ENCODE measurements at places on chromosomes 16 and 17.

DNA sequence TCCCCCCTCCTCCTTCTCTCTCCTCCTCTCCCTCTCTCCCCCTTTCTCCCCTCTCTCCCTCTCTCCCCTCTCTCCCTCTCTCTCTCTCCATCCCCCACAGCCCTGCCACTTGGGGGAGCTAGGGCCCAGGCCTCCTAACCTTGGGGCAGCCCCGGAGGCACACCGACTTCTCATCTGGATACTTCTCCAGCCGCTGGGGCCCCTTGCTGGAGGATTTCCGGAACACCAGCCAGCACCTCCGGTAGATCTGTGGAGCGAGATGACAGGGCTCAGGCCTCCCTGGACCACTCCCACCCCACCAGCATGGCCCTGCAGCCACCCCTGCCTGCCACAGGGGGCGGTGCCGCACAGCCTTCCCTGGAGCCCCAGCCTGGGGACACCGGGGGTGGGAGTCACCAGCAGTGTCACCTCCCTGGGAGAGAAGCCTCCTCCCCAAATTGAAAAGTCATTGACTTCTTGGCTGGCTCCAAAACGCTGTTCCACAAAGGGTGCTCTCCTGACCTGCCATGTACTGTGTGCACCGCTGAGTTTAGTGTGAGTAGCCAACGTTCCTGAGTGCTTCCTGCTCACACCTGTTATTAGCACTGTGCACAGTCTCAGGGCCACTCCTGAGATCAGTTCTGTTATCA is 10.5 kb downstream of the DOK4 start:
- peak; percentile 67 for DNase-seq

GRCh38 chr16:47644661-47645060 is 183.5 kb downstream of the PHKB start:
- DNase-seq, result no peak

GRCh38 chr17:63699638-63700527 is at the start of gene LIMD2:
Gene LIMD2, minus strand, starts transcription at chr17:63700125. Its CDS starts 827 bp downstream, at chr17:63699298.
- DNase-seq, result no peak

GRCh38 chr16:31243734-31244670 is 15.8 kb upstream of the ITGAM start:
- no peak for DNase-seq

GRCh38 chr17:74481621-74482020 is 15.2 kb downstream of the CD300A start:
- no peak for DNase-seq

DNA sequence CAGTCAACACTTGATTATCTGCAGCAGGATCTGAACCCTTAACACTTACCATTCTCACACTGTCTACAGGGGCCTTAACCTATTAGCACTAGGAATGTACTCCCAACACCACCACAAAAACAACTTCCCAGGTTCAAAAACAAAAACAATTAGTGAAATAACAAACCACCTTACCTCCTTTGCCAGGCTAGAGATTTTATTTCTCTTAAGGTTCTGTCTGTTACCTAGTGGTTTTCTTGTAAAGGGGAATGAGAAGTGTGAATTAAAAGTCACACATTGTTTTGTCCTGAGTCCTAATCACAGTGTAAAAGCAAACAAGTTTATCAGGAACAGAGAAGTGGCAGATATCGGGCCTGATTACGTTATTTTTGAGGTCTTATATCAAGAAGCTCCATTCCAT is 9.7 kb downstream of the SMARCE1 start:
- DNase-seq, result no peak

DNA sequence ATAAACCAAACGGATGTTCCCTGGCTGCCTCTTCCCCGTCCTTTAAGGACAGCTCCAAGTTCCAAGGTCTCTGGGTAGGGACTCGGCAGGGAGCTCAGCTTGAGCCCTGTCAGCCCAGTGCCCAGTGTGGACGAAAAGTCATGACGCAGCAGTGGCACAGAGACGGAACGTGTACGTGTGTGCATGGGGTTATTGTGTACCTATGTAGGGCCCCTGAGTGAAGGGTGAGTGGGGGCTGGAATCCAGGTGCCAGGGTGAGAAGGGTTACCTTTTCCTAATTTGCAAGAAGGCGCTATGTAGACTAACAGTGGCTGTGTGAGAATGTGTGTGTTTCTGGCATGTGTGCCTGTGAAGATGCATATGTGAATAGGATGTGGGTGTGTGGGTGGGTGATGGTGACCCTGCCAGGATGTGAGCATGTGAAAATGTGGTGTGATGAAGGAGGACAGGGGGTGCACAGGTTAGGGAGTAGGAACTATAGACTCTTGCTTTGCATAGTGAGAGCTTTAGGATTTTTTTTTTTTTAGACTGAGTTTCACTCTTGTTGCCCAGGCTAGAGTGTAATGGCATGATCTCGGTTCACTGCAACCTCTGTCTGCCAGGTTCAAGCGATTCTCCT is 6.0 kb downstream of the SCN4A start:
- DNase-seq, result no peak

- DNase-seq, result no peak
Observed at GRCh38 chr16:86167061-86167460, 268.1 kb downstream of the IRF8 start.

- DNase-seq, result no peak
Observed at GRCh38 chr16:72023962-72024361, 15.4 kb downstream of the DHODH start.

DNA sequence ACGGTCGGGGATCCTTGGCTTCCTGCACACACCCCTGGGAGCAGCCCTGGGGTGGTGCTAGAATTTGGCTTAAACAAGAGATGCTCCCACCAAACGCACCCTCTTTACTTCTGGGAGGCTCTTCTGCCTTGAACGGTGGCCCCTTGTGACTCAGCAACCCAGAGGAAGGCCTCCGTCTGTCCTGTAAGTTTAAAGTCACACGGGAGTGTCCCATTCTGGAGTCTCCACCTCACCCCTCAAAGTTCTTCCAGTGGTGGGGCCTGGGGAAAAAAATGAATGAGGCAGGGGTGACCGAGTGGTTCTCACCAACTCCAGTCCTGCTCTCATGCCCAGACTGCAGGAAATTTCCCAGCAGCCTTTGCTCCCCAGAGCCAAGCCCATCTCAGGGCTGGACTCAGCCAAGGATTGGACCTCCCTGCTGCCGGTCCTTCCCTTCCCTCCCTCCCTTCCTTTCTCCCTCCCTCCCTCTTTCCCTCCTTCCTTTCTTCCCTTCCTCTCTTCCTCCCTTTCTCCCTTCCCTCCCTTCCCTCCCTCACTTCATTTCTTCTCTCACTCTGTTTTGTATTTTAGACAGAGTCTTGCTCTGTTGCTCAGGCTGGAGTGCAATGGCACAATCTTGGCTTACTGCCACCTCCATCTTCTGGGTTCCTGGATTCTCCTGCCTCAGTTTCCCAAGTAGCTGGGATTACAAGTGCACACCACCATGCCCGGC is 11.4 kb downstream of the ITGAD start:
- DNase-seq, result no peak

DNA sequence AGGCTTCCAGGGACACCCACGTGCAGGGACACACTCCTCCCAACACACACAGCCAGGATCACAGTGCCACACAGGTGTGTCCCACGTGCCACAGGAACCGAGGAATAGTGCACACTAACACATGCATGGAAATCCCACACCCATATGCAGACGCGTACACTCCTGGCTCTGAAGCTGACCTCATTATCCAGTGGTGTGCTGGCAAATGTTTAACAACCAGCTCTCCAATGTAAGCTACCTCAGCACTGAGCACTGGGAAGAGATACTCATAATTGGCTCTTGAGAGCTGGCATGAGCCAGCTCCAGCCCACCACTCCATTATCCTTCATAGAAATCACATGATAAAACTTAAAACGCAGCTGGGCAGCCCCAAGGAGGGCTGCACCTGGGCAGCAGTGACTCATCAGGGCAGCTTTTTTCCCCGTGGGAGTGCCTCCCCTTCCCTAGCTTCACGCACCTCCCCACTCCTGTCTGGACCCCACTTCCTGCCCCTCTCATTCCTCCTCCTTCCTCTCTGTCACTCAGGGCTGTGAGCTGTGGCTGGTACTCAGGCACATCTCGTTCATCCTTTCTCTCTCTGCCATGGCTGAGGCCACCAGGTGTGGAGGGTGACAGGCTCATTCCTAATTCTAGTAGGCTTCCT is 14.9 kb upstream of the TBX21 start:
- no peak for DNase-seq

GRCh38 chr17:28030386-28030785 is 12.1 kb upstream of the NLK start:
- DNase-seq, result no peak

DNA sequence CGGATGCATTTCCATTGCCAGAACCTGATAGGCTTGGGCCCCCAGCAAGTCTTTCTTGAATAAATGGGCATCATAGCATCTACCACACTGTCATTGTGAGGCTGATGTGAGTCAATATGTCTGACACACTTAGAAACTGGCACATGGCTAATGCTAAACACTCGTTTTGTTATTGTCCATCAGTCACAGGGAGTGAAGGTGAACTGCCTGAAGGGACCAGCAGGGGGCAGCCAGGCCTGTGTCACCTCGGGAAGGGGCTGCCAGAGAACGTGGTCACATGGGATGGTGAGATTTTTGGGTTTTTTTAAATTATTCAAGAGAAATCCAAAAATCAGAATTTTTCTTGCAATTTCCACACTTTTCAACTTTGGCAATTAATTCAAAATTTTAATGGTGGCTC is 831 bp upstream of the RCVRN start:
- DNase-seq, result no peak

DNA sequence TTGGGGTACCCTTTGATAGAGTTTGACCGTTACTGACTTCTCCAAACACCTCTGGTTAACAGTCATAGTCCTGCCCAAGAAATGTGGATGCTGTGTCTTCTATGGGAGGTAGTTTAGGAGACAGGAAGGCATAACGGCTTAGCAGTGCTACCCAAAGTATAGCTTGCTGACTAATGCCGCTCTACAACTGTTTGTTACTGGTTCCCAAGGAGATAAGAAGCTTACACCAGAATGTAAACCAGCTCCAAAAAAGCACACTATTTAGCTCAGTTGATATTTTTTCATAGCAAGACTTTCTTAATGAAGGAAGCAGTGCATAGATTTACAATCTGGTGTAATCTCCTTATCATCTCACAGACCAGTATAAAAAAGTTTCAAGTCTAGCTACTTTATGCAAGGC is 95.7 kb downstream of the HS3ST3B1 start:
- DNase-seq, result no peak

- DNase-seq, result no peak
Observed at GRCh38 chr17:42928714-42929496, 28.3 kb downstream of the G6PC1 start.

- no peak for DNase-seq
Observed at GRCh38 chr17:78256707-78257591, 25.5 kb downstream of the TMEM235 start.

- DNase-seq, result no peak
Observed at GRCh38 chr17:55394357-55395021, 27.1 kb downstream of the MMD start.

DNA sequence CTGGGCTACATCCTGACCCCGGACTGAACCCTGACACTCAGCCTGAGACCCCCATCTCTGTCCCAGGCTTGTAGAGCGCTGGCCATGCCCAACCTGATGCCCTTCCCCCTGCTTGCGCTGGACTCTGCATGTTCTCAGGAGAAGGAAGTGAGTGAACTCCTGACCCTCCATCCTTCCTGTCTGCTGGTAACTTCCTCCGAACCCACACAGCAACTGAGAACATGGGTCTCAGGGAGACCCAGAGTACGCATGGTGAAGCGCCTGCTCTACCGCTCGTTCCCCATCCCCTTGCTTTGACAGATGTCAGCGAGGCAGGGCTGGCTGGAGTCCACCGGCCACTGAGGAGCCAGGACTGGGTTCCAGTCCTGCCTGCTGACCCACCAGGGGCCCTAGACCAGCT is 6.1 kb downstream of the CAMKK1 start:
- no peak for DNase-seq

- peak; percentile 91 for DNase-seq
Observed at GRCh38 chr17:42518046-42518754, 17.8 kb upstream of the NAGLU start.

DNA sequence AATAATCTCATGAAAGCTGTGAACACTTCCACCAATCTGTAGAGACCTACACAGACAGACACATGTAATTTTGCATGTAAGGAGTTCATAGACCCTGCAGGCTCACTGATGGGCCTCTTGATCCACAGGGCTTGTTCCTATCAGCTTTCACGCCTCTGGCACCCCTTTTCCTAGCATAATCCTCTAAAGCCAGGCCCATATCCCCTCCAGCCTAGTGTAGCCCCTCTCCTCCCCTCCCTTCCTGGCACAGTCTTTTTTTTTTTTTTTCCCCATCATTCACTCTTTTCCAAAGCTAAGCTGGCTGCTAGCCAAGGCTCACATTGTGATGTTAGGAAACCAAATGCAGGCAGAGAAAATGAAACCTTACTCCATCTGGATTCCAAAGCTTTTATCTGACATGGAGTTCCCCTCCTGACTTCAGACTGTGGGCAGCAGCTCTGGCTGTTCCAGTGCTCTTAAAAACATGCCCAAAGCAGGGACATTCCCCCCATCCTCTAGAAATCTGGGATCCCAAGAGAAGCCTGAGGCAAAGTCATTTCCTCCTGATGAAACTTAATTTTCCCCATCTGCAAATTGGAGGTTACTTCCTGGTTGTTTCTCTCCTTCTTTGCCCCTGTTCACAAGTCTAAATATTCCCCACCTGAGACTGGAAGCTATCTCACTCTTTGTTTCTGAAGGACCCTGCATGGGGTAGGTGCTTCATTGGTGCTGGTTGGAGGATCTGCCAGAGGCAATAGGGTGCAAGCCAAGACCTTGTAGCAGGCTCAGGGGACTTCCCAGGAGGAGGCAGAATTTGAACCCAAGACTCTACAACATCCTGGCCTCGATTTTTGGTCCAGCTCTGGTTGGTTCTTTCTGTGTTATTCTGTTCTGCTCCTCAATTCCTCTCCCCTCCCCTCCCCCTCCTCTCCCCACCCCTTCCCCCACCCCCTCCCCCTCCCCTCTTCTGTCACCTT is 9.9 kb upstream of the CCL5 start:
- no peak for DNase-seq

GRCh38 chr17:40021451-40021971 is 6.3 kb downstream of the CSF3 start:
- DNase-seq, result no peak

DNA sequence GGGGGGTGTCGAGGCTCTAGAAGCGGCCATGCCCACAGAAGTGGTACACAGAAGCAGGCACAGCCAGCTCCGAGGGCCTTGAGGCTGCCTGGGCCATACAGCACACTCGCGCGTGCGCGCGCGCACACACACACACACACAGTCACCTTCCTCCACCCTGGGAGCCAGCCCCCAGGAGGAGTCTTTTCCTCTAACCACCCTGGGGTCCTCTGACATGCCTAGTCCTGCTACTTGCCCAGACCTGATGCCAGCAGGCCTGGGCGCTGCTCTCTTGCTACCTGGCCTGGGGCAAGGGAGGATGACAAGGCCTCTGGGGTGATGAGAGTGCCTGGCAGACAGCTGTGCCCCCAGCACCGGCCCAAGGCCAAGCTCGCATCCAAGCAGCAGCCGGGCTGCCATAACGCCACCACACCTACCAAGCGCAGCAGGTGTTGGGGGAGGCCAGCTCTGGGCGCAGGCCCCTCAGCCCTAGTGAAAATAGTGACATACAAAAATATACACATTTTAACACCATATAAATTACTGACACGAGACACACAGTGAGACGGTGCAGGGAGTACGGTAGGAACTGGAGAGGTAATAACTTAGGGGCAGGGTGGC is 41.1 kb downstream of the TSC2 start:
- DNase-seq, result no peak

- DNase-seq, result no peak
Observed at GRCh38 chr16:30539000-30539964, 4.6 kb upstream of the ZNF747 start.

GRCh38 chr16:987906-988305 is 6.3 kb downstream of the SOX8 start:
- no peak for DNase-seq

- DNase-seq, result no peak
Observed at GRCh38 chr17:41813699-41814124, 908 bp downstream of the FKBP10 start.

GRCh38 chr17:71334048-71334751 is 786.6 kb upstream of the SOX9 start:
- no peak for DNase-seq

Measured in suprapubic skin (tissue), 4 donors.